NCI-H460 (cell line): ENCODE measurements at places on chromosomes 12 and 14. TPM values are rescaled to one million over a fixed set of nuclear protein-coding genes. Genes with fewer than 3 reads are reported as not detected.
A peak's percentile ranks its signal among the peaks of the same experiment; 100 is the strongest.

- DNase-seq = no peak
Observed at GRCh38 chr12:11797317-11797913, 147.9 kb downstream of the ETV6 start.

DNA sequence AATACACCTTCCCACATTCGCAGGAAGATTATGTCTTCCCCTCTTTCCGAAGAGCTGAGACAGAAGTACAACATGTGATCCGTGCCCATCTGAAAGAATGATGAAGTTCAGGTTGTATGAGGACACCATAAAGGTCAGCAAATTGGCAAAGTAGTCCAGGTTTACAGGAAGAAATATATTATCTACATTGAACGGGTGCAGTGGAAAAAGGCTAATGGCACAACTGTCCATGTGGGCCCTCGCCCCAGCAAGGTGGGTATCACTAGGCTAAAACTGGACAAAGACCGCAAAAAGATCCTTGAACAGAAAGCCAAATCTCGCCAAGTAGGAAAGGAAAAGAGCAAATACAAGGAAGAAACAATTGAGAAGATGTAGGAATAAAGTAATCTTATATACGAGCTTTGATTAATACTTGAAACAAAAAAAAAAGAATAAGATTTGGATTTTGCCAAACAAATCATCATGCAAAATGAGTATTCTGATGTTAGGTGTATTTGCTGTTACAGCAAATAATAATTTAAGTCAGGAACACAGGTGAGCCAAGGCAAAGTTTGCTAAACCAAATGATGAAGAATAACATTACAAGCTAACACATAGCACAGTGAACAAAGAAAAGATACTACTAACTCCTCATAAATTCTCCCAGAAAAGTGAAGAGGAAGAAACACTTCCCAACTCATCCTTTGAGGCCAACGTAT is 30.6 kb downstream of the FAM186A start:
- no peak for DNase-seq

- DNase-seq = peak; percentile 36
Observed at GRCh38 chr12:46675736-46676135, 150.1 kb downstream of the SLC38A4 start.

DNA sequence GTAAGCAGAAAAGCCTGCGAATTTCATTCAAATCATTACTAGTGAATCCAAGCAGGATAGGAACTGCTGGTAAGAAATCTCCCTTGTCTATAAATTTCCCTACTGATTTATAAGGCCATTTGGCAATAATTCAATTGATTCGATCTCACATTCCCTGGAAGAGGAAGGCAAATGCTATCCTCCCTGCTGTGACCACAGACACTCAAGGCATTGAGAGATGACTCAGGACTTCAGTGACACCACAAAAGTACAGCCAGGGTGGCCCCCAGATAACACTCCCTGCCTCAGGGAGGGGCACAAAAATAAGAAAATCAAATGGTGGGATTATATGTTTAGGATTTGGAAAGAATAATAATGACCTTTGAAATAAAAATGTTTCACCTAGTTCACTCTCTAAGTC is 162.7 kb downstream of the GRIP1 start:
- DNase-seq = no peak

- peak; percentile 29 for DNase-seq
Observed at GRCh38 chr12:10453156-10453555, at the start of gene KLRC1. Gene KLRC1 (minus strand): TSS chr12:10453377. CDS start chr12:10451156, 2,221 bp downstream.

GRCh38 chr12:24996820-24997219 is 47.9 kb upstream of the BCAT1 start:
- DNase-seq = no peak

DNA sequence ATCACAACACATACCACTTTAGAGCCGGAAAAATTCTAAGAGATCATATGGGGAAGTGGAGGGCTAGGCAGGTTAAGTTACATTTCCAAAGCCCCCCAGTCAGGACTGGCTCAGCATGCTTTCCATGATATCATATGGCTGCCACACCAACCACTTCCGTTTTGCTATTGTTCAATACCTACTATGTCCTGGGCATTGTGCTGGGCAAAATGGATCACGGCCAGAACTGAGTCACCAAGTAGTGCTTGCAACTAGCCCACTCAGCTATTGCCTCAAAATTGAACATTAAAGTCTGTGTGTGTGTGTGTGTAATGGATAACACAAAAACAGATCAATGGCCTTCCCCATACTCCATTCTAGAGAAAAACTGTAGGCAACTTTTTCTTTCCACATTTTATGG is 22.7 kb downstream of the WIF1 start:
- no peak for DNase-seq

DNA sequence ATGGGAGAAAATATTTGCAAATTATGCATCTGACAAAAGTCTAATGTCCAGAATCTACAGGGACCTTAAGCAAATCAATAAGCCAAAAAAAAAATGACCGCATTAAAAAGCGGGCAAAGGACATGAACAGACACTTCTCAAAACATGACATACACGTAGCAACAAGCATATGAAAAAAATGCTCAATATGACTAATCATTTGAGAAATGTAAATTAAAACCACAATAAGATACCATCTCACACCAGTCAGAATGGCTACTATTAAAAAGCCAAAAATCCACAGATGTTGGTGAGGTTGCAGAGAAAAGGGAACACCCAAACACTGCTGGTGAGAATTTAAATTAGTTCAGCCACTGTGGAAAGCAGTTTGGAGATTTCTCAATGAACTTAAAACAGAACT is 16.1 kb downstream of the PAWR start:
- no peak for DNase-seq

- no peak for DNase-seq
Observed at GRCh38 chr12:98893675-98894411, 248.8 kb downstream of the APAF1 start.

DNA sequence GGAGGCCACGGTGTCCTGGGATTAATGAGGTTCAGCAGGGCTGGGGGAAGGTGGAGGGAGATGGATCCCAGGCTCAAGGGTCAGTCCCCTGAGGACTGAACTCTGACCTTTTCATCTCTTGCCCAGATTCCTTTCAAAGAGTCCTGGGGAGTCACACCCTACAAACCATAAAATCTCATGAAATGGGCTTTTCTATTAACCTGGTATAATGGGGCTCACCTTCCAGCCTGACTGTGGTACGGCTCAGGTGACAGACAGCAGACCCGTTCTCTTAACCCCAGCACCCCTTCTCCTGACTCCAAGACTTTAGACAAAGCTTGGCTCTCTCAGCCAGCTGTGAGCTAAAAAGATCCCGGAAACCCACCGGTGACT is 268.2 kb downstream of the ADGRD1 start:
- no peak for DNase-seq

DNA sequence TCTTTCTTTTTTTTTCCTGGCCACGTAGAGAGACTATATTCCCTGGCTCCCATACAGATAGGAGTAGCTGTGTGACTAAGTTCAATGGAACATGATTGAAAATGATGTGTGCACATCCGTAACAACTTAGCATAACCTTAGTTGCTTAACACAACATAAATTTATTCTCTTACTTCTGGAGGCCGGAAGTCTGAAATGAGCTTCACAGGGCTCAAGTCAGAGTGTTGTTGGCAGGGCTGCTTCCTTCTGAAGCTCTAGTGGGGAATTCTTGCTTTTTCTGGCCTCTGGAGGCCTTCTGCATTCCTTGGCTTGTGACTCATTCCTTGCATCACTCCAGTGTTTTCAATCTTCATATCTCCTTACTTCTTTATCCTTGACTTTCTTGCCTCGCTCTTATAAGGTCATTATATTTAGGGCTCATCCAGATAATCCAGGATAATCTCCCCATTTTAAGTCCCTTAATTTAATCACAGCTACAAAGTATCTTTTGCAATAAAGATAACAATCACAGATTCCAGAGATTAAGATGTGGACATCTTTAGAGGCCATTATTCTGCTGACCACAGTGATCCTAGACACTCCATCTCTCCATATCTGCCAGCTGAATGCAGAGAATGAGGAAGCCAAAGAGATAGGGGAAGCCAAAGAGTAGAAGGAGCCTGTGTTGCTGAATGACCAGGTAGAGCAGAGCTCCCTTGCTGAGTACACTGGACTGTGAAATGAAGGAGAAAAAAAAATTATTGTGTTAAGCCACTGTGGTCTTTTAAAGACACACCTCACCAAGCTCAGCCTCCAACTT is 21.0 kb upstream of the SNX6 start:
- DNase-seq = peak; percentile 59

DNA sequence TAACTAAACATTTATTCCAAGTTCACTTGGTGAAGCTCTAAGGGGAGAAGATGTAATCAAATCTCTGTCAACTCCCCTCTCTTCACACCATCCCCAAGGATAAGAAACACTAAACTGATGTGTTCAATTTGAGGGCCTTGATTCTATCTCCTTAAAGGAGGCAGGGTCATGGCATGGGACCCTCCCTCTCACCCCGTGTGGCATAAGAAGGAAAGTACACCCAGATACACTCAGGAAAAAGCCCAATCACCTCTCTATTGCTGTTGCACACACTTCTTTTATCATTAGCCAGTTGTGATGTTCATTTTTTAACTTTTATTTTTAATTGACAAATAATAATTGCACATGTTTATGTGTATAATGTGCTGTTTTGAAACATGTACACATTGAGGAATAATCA is 35.1 kb downstream of the WASHC3 start:
- no peak for DNase-seq

- no peak for DNase-seq
Observed at GRCh38 chr14:55756557-55756956, 176.6 kb downstream of the KTN1 start.

- DNase-seq = no peak
Observed at GRCh38 chr14:72978856-72979255, 48.0 kb downstream of the ZFYVE1 start.

- no peak for DNase-seq
Observed at GRCh38 chr14:79530555-79530954, 680.7 kb downstream of the DIO2 start.

DNA sequence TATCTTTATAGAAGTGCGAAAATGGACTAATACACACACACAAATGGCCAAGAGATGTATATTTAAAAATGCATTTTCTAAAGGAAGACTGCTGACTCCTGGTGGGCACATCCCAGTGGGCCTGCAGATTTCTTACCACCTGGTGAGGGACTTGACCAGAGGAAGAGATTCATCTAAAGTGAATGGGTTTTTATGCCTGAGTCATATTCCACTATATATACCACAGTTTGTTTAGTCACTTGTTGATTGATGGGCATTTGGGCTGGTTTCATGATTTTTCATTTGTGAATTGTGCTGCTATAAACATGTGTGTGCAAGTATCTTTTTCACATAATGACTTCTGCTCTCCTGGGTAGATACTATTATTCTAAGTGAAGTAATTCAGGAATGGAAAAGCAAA is 277.3 kb downstream of the SLC16A7 start:
- no peak for DNase-seq

DNA sequence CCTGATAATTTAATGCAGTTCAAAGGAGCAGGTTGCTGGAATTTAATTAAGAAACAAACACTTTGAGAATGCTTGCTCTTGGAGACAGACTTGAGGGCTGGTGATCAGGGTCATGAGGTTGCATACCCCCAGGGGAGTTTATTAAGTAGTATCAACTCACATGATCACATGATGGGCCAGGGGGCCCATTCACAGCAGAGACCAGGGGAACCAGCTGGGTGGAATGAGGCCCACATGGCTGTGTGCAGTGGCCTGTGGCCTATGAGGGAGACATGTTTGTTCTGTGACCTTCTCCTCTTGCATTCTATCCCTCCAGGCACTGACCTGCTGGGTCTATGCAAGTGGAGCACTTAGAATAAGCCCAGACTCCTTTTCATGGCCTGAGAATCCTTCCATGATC is 266.6 kb upstream of the PWP1 start:
- no peak for DNase-seq

DNA sequence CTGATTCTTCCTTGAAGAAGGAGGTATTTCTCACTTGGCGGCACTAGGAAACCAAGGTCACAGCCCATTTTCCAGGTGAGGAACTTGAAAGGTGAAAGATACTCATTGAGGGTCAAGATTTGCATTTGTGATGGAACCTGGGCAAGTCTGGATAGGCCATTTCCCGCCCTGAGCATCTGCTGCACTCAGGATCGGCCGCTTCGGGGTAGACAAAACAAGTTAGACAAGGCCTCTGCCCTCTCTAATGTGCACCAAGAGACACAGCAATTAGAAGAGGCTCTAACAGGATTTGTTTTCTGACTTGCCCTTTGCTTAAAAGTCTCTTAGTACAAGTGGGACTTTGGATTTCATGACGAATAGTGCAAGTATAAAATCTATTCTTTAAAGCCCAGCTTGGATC is 167.2 kb downstream of the KTN1 start:
- no peak for DNase-seq

DNA sequence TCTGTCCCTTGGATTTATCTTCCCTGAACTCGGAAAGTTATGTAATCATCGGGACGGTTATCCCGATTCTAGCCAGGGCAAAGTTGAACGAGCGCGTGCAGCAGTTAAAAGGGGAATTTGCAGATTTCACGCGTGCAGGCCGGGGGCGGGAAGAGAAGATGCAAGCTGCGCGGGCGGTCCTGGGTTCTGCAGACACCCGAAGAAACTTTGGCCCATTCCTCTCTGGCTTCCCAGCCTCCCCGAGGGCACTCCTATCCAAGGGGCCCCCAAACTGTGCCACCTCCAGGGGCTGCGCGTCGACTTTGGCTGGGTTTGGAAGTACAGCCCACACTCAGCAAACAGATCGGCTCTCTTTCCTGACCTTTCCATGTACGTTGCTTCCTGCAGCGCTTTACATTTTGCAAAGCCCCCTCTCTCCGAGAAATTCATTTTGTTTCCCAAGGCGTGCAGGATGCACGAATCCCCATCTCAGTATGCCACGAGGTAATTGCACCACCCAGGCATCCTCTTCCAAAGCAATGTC is 941 bp upstream of the PPP1CC start:
- no peak for DNase-seq

DNA sequence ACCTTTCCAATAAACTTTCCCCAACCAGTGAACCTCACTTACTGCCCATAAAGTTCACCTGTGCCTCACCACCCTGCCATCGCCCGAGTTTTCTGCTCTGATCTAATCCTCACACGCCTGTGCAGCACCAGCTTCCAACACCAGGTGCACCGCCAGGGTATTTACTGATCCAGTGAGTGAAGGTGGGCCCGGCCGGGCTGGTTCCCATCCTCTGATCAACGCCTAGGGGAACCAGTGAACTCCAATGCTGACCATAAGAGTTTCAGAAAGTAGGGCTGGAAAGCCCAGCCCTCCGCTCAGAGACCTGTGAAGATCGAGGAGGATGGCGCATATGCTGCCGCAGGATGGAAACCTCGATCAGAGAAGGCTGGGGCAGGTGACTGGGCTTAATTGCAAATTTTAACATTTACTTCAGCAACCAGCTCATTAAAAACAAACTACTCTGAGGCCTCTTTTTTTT is 685 bp upstream of the MYL6B start:
- DNase-seq = peak; percentile 49

The C14orf180 gene
- not detected in 2 replicates for total RNA-seq

The PIANP gene
- not detected in 2 replicates for total RNA-seq

The CLSTN3 gene
- 5.2 and 6.4 TPM in 2 replicates for total RNA-seq

The LIN7A gene
- 42.9 TPM in 2 replicates for total RNA-seq

The TMEM119 gene
- not detected in 2 replicates for total RNA-seq

The ANKRD33 gene
- total RNA-seq = not detected in 2 replicates

The HSPB8 gene
- 35.8 and 36.9 TPM in 2 replicates for total RNA-seq

The MEG3 gene
- total RNA-seq = 0.69 TPM in 1 of 2 replicates, not detected in the other

The DHRS2 gene
- 0.69 and 0.84 TPM in 2 replicates for total RNA-seq

The RNF212B gene
- total RNA-seq = not detected in 2 replicates

The FAM222A gene
- total RNA-seq = 0.25 and 0.78 TPM in 2 replicates
